ENCODE measurements at places on chromosomes 3 and 15. TPM values are rescaled to one million over a fixed set of nuclear protein-coding genes. Genes with fewer than 3 reads are reported as not detected.

The LHFPL4 gene
- total RNA-seq, result 48.4 TPM

The OCA2 gene
- 25.7 TPM for total RNA-seq

The CACNA2D2 gene
- total RNA-seq, result 2.2 TPM

The LTK gene
- not detected for total RNA-seq

The SLC7A14 gene
- 7.0 TPM for total RNA-seq

GRCh38 chr3:157073810-157074209 lies 86.1 kb downstream of the CCNL1 start:
- DNase-seq, result no peak

DNA sequence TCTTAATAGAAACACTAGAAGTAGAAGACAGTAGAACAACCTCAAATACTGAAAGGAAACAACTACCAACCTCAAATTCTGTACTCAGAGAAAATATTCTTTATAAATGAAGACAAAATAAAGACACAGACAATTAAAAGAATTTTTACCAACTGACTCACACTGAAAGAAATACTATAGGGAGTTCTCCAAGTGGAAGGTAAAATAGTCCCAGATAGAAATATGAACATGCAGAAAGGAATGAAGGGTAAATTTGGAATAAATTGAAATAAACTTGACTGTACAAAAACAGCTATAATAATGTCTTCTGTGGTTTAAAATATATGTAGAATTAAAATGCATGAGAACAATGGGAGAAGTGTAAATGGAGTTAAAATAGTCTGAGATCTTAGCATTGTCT lies 36.7 kb upstream of the CCDC174 start:
- no peak for DNase-seq

GRCh38 chr3:158739078-158739477 lies 6.8 kb upstream of the RARRES1 start:
- no peak for DNase-seq

DNA sequence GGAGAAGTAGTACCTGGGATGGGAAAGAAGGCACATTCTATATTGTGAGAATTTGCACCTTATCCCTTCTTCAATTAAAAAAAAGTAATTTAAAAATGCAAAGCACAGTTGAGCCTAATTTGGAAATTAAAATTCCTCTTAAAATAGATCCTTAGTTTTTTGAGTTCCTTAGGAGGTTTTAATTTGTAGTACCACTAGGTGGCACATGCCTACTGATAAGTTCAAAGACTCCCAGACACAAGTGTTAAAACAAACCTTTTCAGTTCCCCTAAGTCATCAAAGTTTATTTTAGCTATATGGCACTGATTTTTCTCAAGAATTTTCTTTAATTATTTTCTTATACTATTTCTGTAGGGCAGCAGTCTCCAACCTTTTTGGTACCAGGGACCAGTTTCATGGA lies 127.6 kb upstream of the AZI2 start:
- no peak for DNase-seq
